ENCODE measurements at places on chromosomes 1 and 21. TPM values are rescaled to one million over a fixed set of nuclear protein-coding genes. Genes with fewer than 3 reads are reported as not detected.

Gene HORMAD1
- not detected for total RNA-seq

Gene HSPA6
- not detected for total RNA-seq

Gene OR14I1
- not detected for total RNA-seq

Gene C8B
- total RNA-seq, result not detected

Gene NAV1
- 21.6 TPM for total RNA-seq

Gene CDA
- total RNA-seq, result 6.5 TPM

Gene S100A12
- not detected for total RNA-seq

Gene ZNF648
- total RNA-seq, result 1.4 TPM

Gene DNASE2B
- total RNA-seq, result not detected

Gene OR2T29
- not detected for total RNA-seq

Gene LHX4
- total RNA-seq, result 2.0 TPM

Gene ITGB2
- total RNA-seq, result 1.1 TPM

Measured in H9 (cell line).